HCEC 1CT (cell line): ENCODE measurements at places on chromosomes 11 and 22.

DNA sequence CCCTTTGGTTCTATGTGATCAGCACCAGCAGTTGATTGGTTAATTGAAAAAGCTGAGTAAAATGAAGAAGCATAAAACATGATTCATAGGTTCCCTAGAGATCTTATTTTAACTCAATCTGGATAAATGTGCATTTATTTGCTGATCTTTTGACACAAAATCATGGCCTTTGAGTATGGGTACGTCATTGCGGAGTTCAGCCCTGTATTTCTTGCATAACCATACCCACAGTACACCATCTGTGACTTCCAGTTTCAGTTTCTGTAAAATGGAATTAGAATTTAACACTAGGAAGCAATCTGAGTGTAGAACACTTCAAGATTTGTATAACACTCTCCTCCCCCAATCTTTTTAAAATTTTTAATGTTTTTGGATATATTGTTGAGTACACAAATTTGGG, 358.2 kb downstream of the DDX10 start:
- no peak for DNase-seq

DNA sequence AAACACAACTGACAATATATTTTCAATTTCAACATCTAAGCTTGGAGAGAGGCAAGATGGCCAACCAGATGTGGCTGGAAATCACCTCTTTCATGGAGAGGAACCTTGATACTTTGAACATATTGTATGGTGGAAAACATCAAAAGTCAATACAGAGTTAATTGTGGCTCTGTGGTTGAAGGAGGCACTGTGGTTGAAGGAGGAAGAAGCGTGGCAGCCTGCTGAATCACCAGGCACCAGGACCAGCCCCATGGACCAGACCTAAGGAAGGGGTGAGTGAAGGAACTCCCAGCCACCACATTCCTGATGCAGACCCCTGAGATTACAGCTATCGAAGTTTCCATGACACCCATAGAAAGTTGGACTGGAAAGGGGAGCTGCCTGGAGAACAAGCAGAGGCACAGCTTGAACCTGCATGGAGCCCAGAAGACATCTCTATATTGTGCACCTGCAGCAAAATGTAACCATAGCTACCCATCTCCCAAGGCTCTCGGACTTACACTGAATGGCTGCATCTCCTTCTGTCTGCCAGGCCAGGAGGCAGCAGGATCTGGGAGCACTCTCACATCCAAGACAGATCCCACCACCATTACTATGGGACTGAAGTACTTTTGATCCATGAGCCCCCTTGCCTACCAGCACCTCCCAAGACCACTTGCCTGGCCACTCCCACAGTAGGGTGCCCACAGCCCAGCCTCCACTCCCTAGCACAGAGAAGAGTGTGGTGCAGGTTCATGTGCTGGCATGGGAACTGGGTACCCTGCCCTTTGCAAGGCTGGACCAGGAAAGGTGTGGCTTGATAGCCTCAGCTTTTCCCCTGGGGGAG, 79.8 kb upstream of the SC5D start:
- no peak for DNase-seq

DNA sequence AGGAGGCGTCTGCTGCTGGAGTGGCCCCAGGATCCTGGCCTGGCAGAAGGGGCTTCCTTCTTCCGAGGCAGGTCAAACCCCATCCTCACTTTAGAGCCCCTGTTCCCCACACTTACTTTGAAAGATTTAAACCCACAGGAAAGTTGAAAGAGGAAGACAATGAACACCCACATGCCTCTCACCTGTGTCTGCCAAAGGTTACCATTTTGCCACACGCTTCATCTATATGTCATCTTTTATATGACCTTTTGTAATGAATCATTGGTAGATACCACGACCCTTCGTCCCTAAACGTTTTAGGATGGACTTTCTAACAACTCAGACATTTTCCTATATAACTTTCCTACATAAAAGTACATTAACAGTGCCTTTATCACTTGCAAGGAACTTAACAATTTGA, 39.8 kb upstream of the BID start:
- DNase-seq: no peak

GRCh38 chr11:71446150-71446549, 2.0 kb downstream of the DHCR7 start:
- no peak for DNase-seq

DNA sequence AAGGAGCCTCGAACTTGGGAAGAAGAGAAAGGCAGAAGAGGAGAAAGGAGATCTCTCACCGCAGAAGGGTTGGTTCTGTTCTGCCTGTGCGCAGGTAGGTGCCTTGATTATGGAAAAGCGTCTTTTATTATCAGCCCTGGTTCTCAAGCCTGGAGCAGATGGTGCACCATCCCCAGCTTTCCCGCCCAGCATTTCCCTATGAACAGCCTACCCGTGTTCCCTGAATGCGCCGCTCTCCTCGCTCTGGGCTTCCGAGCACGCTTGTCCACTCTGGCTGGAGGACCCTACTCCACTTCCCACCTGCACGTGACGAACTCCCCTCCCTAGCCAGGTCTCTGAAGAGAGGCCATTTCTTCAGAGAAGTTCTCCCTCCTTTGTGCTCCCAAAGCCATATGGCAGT, 15.2 kb downstream of the IGSF9B start:
- no peak for DNase-seq

- no peak for DNase-seq
Observed at GRCh38 chr22:39264349-39265038, 19.7 kb upstream of the PDGFB start.

- DNase-seq: peak; percentile 84
Observed at GRCh38 chr11:12376259-12377081, 901 bp upstream of the PARVA start.

DNA sequence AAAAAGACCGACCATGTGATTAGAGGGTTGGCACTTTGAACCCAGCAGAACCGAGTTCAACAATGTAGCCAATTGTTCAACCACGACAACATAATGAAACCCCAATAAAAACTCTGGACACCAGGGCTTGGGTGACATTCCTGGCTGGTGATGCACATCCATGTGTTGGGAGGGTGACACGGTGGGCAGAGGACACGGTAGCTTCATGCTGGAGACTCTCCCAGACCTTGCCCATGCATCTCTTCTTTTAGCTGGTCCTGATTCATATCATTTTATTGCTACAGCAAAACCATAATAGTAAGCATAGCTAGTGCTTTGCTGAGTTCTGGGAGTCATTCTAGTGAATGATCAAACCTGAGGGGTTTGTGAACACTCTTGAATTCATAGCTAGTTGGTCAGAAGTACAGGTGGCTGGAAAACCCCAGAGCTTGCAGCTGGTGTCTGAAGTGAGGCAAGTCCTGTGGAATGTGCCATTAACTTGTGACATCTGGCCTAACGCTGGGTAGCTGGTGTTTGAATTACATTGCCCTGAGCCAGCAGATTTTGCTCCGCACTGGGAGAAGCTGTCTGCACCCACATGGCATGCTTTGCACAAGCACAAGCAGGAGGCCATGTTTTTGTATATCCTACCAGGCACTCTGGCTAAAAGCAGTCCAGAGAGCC, 14.0 kb downstream of the RPUSD4 start:
- no peak for DNase-seq

DNA sequence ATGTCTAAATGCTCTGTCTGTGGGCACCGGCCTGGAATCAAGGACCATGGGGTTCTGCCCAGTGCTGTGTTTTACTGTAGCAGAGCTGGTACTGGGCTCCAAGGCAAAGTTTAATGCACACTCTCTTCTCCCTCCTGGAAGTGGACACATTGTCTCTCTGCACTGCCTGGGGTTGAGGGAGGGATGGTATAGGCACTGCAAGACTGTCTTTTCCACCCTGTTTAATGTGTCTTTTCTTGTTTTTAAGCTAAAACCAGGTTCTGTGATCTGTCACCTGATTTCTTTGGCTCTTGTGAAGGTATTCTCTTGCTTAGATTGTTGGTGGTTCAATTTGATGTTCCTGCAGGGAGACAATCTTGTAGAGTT, 109.3 kb upstream of the SERPIND1 start:
- no peak for DNase-seq

DNA sequence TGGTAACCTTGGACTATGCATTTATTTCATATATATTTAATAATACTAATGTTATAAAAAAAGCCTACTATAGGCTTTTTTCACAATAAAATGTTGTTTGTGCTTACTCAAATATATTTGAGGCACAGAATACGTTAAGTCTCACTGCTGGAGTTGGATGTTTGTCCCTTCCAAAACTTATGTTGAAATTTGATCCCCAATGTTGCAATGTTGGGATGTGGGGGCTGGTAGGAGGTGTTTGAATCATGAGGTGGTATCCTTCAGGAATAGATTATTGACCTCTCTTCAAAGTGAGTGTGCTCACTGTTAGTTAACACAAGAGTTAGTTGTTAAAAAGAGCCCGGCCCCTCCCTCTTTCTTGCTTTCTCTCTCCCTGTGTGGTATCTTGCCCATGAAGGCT, 1295.9 kb downstream of the JRKL start:
- no peak for DNase-seq

DNA sequence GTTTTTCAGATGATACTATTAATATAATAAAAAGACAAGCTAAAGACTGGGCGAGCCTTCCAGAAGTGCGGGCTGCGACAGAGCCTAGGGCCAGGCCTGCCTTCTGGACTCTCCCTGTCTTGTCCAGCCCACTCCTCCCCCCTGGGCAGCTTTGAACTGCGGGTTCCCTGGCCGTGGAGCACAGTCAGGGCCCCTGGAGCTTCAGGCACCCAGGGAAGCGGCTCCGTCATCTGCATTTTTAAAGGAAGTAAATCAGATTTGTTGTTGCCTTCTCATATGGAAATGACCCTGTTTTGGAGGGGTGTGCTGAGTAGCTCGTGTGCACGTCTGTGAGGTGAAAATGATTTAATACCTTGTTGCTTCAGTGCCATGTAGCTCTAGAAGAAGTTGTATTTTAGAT, 265.3 kb downstream of the TBC1D22A start:
- DNase-seq: no peak

DNA sequence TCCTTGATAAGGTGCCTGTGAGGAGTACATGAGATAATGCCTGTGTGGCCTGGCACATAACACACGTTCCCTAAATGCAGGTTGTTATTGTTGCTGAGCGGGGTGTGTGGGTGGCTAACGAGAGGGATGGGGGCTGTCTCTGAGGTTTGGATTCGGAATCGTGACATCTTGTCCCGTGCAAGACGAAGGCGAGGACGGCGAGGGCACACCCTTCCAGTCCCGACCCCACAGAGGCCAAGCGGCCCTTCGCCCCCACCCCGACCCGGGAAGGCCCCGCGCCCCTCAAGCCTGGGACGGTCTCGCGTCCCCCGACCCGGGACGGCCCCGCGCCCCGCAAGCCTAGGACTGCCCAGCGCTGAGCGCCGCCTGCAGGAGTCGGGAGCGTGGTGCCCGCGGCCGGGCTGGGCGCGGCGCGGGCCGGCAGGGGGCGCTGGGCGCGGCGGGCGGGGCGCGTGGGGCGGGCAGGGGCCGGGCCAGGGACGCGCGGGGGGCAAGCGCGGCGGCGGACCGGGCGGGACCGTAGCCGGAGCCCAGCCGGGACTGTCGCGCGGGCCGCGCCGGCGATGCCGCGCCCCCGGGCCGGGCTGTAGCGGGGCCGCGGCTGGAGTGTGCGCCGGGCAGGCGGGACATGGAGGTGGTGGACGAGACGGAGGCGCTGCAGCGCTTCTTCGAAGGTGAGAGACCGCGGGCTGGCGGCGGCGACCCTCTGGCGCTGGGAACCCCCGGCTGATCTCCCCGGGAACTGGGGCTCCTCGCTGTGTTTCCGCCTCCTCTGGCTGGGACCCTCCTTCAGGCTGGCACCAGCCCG, at the start of gene MYRF:
Gene MYRF, plus strand, starts transcription at position 520 of the 808 bp plus-strand sequence. Its CDS starts 109 bp downstream, at position 629.
- DNase-seq: no peak

DNA sequence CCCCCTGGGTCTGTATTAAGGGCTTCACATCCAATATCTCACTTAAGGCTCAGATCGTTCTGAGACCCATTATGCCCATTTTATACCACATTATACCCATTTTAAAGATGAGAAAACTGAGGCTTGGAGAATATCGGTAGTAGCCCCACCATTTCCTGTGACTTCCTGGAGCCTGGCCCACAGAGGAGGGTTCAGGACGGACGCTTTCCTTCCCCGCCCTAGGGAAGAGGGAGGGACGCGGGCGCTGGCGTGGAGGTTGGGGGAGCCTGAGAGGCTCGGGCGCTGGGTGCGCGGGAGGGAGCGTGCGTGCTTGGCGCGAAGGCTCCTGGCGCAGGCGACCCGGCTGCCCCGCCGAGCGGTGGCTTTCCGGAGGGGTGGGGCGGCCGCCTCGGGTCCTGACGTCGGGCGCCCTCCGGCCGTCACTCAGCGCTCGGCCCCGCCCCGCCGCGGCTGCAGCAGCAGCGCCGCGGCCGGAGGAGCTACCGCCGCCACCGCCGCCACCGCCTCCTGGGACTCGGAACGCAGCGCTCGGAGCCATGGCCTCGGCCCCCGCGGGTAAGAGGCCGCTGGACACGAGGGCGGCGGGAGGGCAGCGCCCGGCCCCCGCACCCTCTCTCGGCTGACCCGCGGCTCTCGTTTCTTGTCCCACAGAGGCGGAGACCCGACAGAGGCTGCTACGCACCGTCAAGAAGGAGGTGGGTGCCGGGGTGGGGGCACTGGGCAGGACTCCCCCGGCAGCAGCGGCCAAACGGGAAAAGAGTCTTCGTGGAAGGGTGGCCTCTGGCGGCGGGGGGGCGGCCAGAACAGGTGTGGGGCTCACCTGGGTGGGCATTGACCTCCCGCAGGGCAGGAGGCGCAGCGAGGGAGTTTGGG, at the start of gene SGSM1:
Gene SGSM1, plus strand, starts transcription at position 422 of the 873 bp plus-strand sequence. Its CDS starts 115 bp downstream, at position 537.
- DNase-seq: peak; percentile 29

DNA sequence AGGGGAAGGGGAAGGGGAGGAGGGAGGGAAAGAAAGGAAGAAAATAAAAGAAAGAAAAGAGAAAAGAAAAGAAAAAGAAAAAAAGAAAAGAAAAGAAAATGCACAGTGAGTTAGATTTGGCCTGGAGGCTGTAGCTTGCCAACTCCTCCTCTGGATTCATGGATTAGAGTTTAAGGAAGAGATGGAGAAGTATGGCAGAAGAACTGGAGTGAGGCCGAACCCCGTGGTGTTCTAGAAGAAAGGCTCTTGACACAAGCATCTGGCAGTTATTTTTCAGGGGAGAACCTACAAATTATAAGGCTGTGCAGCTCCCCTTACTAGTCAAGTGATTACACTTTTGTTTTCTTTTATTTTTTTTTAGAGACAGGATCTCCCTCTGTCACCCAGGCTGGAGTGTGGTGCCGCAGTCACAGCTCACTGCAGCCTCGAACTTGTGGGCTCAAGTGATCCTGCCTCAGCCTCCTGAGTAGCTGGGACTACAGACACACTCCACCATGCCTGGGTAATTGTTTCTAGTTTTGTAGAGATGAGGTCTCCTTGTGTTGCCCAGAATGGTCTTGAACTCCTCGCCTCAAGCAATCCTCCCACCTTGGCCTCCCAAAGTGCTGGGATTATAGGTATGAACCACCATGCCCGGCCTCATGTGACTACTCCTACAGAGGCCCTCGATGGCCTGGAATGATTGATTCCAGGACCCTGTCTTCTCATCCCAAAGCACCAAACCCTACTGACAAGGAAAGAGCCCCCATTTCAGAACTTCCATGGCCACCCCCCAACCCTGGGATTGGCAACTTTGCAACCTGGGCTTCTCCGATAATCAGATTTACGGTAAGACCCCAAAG, 19.5 kb downstream of the ZNF74 start:
- no peak for DNase-seq

DNA sequence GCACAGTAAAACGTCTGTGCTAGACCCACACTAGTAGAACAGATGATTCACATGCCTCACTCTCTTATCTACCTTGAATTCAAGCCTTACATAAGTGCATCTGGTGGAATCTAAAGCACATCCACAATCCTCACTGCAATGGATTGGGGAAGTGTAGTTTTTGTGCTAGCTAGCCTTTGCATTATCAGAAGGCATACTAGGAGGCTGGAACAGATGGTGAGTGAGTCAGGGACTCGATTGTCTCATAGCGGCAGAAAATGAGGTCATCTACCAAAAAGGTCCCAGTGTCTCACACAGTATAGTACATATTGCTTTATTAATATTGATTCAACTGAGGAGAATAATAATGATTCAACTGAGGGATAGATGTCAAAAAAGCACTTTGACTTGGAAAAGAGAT, 9.3 kb downstream of the MSANTD4 start:
- DNase-seq: peak; percentile 88
